Thymus (tissue), 14 donors: ENCODE measurements at places on chromosomes 1 and 21. TPM values are rescaled to one million over a fixed set of nuclear protein-coding genes. Genes with fewer than 3 reads are reported as not detected.

Gene CCDC24
- total RNA-seq, result 2.1 TPM

Gene ZFP69B
- 2.9 TPM for total RNA-seq

Gene SH2D2A
- total RNA-seq, result 17.9 TPM

Gene OPRD1
- total RNA-seq, result 0.05 TPM

Gene CAMK2N1
- 0.42 TPM for total RNA-seq

Gene ATF3
- 4.4 TPM for total RNA-seq

Gene LRRC39
- total RNA-seq, result 1.7 TPM

Gene C1orf122
- total RNA-seq, result 27.1 TPM

Gene PRR9
- 0.33 TPM for total RNA-seq

Gene KRTAP19-1
- total RNA-seq, result not detected

Gene CLEC20A
- total RNA-seq, result 0.28 TPM

Gene SLC22A15
- total RNA-seq, result 0.52 TPM

Gene ZNF683
- total RNA-seq, result 0.57 TPM

Gene MTOR
- total RNA-seq, result 25.2 TPM

Gene TACSTD2
- 2.9 TPM for total RNA-seq
